Stimulated activated CD4-positive, alpha-beta T cell treated with anti-CD3 and anti-CD28 coated beads, Interleukin-4, amount 100 ng/mL, for 24 hours (primary cell): ENCODE measurements at places on chromosomes 13 and 19.

DNA sequence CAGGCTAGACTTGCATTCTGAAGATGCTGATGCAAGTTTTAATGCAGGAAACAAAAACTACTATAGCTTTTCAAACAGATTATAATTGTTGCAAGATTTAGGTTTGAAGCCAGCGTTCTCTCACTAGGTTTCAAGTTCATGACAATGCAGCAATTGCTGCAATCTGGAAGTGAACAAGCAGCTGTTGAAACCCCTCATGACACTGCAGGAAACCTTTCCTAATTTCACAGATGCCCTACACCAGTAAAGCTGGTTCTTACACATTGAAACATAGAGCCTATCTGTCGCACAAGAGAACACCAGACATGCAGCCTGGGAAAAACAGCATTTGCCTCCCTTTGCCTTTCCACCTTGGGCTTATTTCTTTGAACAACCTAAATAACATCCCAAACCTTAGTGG, 1737.2 kb upstream of the MIR17HG start:
- DNase-seq = no peak

GRCh38 chr19:43466793-43467192, 1.4 kb upstream of the LYPD3 start:
- DNase-seq = no peak

GRCh38 chr13:26600343-26600742, 42.9 kb downstream of the WASF3 start:
- no peak for DNase-seq

DNA sequence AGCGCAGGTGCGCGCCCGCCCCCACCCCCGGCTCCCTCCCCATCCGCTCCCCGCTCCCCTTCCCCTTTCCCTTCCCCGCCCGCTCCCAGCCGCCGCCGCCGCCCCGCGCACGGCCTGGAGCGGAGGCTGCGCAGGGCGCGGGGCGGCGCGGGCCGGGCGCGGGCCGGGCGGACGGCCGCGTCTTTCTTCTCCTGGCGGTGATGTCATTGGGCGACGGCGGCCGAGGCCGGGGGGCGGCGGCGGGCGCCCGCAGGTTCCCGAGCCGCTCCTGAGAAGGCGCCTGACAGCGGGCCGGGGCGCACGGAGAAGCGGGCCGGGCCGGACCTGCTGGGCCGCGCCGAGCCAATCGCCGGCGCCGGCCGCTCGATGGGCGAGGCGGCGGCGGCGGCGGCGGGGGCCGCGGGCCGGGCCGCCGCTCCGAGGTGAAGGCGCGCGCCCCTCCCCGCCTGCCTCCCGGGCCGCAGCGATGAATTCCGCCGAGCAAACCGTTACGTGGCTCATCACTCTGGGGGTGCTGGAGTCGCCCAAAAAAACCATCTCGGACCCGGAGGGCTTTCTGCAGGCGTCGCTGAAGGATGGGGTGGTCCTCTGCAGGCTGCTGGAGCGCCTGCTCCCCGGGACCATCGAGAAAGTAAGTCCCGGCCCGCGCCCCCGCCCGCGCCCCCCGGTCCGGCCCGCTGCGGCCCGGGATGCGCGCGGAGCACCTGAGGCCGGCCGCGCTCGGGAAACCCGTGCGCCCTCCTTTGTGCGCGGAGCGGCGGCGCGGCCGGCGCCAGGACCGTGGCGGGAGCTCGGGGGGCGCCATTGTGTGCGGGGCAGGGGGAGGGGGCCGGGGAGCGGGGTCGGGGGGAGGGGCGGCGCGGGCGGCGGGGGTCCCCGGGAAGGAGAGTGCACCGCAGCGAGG, at the start of gene ARHGEF7:
Gene ARHGEF7, plus strand, starts transcription at position 250 of the 904 bp plus-strand sequence. Its CDS starts 217 bp downstream, at position 467.
- DNase-seq = no peak

DNA sequence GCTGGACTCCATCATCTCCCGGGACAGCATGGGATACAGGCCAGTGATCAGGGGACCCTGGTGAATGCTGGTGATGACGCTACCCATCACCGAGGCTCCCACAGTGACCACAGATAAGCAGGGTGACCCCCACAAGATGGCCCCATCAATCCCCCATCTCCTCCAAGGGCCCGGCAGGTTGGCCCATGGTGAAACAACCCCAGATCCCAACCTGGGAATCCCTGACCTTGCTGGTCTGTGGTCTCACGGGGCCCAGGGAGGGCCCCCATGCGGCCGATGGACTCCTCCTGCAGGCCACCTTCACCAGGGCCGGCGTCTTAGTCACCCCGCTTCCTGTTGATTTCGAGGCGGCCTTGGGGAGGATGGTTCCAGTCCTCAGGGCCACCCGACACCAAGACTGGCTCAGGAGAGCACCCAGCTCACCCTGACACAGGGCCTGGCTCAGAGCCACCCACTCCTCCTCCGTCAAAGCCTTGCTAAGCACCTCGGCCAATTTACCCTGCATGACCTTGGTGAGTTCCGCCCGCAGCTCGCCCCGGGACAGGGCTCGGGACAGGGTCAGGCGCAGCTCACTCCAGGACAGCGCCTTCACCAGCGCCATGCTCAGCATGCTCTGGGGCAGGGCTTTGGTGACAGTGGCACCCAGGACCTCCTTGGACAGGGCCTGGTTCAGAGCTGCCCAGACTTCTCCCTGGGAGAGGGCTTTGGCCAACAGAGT, 10.0 kb downstream of the IQCN start:
- no peak for DNase-seq

DNA sequence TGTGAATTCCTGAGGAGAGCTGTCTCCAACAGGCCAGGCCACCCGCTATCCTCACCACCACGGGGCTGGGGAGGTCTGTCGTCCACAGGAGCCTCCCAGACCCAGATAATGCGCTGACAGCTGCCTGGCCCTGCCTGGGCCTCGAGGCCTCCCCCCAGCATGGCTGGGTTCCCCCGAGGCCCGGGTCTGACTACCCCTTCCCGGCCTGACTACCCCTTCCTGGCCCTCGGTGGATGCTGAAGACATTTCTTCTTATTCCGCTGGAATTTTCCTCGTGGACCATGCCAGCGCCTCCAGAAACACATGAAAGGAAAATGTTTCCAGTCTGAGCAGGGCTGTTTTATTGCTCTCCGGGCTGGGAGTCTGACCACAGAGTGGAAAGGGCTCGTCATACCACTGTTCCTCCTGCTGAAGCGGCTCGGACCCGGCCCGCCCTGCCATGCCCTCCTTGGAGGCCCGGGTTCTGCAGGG, 16.8 kb upstream of the COMP start:
- no peak for DNase-seq
